CD4-positive, alpha-beta T cell treated with Interleukin-6 at 100 ng/mL for 8 hours (primary cell): ENCODE measurements at places on chromosomes 2 and 18.

DNA sequence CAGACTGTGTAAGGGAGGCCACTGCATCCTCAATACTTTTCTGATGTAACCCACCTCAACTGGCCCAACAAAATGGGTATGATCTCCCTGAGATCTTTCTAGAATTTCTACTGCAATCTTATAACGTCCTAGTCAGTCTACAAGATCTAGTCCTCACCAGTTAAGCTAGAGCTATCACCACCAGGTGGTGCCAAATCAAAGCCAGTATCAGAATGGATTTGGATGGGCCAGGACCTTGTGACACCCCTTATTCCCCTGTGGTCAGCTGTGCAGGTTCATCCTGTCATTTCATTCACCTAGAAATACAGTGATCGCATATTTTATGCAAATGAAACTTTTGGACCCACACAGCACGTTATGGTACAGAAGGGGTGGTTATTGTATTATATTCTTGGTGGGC lies 90.3 kb downstream of the OLA1 start:
- DNase-seq: peak; percentile 2

- DNase-seq: no peak
Measured at GRCh38 chr18:36708366-36708765, 120.4 kb downstream of the TPGS2 start.

GRCh38 chr2:30219886-30220875 lies 11.2 kb upstream of the LBH start:
- DNase-seq: no peak

DNA sequence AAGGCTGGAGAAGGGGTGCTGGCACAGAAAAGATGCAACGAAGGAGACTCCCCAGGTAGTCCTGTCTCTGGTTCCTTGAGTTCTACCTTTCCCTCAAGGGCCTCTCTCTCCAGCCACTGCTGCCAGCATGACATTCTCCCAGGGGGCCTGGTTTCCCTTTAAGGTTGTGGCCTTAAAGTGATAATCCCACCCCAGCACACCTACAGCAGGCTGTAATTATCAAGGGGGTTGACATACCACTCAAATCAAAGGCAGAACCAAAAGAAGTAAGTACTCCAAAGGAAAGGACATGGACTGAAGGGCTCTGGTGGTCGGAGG lies 127.4 kb upstream of the MSH6 start:
- DNase-seq: no peak

GRCh38 chr2:180359522-180360282 lies 352.6 kb upstream of the CWC22 start:
- DNase-seq: no peak

- peak; percentile 27 for DNase-seq
Measured at GRCh38 chr2:174600349-174600748, 2.7 kb upstream of the WIPF1 start.

- DNase-seq: no peak
Measured at GRCh38 chr18:69267895-69268294, 132.8 kb upstream of the DOK6 start.

DNA sequence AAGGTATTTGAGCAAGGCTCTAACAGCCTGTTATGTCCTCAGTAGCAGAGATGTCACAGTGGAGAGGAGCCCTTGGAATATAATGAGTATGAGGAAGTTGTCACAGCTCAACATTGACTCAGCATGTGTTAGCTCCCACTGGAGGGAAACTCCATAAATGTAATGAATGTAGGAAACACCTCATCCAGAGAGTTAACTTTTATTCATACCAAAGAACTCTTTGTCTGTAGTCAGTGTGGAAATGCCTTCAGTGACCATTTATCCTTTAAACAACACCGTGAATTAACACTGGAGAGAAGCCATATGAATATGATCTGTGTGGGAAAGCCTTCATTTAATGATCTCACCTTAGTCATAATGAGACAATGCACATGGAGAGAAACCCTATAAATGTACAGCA lies 59.7 kb downstream of the CYP1B1 start:
- no peak for DNase-seq

DNA sequence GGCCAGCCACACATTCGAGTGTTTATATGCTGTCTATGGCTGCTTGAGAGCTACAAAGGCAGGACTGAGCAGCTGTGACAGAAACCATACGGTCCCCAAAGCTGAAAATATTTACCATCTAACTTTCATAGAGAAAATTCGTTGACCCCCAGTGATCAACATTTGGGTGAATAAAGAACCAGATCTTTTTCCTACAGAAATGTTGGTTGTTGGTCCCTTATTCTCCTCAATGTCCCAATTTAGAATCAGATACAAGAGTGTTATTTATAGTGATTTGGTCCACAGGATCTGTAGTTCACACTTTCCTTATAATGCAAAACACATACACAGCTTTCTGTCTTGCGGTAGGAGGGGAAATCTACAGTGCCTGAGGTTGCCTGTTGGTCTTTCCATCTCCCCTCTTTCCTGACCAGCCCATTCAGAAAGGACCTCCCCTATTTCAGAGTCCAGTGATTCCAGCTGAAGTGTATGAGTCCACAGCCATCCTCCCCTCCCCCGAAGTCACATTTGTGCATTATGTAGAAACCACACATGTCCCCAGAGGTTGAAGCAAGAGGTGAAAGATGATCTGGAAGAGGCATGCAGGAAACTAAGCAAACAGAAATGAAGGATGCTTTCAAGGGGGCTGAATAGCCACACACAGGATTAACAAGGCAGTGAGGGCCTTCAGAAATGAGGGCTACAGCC lies 61.9 kb downstream of the SPRED2 start:
- DNase-seq: no peak

DNA sequence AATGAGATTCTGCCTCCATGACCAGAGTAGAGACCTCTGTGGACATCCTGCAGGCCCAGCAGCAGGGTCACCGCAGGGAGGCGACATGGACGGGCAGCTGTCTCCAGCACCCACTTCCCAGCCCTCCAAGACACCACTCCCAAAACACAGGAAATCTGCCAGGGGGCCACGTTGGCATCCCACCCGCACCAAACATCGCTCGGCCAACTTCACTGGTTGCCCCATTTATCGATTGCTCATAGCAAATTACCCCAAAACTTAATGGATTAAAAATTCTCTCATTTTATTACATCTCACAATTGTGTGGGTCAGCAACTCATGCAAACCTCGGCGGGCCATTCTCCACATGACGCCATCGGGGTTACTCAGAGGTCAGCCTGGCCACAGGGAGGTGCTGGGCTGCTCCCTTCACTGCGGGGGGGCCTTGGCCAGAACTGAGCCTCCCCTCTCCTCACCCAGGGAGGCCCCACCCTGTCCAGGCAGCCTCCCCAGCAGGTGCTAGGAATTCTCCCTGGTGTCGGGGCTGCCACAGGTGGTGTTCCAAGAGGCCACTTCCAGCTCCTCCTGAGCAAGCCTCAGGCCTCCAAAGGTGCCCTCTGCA lies 420.7 kb upstream of the MYT1L start:
- no peak for DNase-seq

DNA sequence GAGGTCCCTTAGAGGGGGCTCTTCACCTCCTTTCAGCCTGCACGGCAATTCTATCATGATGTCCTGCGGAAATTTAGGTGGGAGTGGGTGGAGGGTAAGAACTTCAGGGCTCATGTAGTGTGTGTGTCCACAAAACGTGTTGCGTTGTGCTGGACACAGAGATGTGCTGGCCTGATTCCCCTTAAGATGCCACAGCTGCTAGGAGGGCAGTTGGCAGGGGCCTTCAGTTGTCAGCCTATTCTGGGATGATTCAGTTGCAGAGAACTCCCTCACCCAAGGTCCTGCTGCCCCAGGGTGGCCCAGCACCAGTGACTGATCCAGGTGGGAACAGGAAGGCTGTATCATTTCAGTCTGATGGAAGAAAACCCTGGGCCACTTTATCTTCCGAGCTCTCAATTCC lies 1.0 kb upstream of the HJURP start:
- DNase-seq: no peak

- no peak for DNase-seq
Measured at GRCh38 chr2:124264551-124265091, 239.5 kb downstream of the CNTNAP5 start.

DNA sequence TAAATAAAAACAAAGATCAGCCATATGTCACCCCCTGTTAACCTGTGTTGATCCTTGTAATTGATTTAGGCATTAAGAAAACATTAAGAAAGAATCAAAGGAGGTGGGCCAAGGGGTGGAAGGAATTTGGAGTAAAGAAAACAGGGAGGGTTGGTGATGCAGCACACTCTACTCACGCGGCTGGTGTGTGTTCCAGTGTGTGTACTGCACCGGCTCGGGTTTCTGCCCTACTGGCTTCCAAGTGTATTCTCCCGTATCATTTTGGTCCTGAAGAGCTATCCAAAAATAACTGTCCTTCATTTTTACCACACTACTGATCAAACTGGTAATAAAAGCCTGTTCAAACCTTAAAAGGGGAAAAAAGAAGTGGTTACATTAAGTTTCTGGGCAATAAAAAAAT lies 56.9 kb downstream of the PLA2R1 start:
- no peak for DNase-seq
